ENCODE measurements at places on chromosomes 13 and 19. TPM values are rescaled to one million over a fixed set of nuclear protein-coding genes. Genes with fewer than 3 reads are reported as not detected.

Gene PEAK3
- not detected for total RNA-seq

Gene MYBPC2
- total RNA-seq: 0.08 TPM

Gene CERS4
- 12.3 TPM for total RNA-seq

Gene FFAR1
- total RNA-seq: not detected

Gene NKPD1
- total RNA-seq: 0.91 TPM

Gene ZNF14
- total RNA-seq: 36.9 TPM

Gene CYP2A6
- total RNA-seq: not detected

Gene SRRM5
- 0.25 TPM for total RNA-seq

Gene PGLYRP2
- total RNA-seq: not detected

Gene VSTM2B
- not detected for total RNA-seq

Gene C19orf38
- 1.8 TPM for total RNA-seq

Gene SLC25A41
- total RNA-seq: 0.30 TPM

Gene CCDC9
- 68.5 TPM for total RNA-seq

Gene MYH14
- not detected for total RNA-seq

Gene CLDN10
- total RNA-seq: not detected

Gene LILRA1
- 0.36 TPM for total RNA-seq

Gene CDK8
- total RNA-seq: 6.7 TPM

Gene KLK14
- 0.22 TPM for total RNA-seq

All from CD4-positive, alpha-beta T cell (primary cell).